ENCODE measurements at places on chromosomes 1 and 21.

DNA sequence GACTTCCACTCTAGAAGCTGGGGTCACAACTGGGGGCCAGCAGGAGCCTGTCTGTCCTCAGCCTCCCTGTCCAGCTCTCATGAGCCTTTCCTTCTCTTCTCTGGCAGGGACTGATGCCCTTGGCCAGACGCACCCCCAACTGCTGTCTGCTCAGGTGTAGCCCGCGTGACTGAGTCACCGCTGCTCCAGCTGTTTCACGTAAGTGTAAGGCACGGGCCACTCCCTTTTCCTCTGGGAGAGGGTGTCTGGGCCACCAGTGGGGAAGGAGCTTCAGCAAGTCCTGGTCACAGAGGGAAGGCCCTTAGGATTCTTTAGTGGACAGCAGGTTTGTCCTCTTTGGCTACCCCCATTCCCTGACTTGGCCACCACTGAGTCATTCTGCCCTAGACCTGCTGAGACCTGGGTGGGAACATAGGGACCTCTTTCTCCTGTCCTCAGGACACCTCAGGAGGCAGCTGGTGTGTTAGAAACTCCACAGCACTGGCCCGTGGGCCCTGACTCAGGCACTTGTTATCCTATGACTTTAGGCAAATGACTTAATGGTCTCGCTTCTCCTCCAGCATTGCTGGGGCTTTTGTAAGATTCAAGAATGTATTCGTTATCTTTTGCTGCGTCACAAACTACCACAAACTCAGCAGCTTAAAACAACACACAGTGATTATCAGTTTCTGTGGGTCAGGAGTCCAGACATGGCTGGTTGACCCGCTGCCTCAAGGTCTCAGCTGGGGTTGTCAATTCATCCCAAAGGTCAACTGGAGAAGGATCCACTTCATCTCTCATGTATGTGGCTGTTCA, 64.8 kb downstream of the FAM163A start:
- no peak for DNase-seq

GRCh38 chr1:21857840-21858670, 46.0 kb downstream of the LDLRAD2 start:
- no peak for DNase-seq

DNA sequence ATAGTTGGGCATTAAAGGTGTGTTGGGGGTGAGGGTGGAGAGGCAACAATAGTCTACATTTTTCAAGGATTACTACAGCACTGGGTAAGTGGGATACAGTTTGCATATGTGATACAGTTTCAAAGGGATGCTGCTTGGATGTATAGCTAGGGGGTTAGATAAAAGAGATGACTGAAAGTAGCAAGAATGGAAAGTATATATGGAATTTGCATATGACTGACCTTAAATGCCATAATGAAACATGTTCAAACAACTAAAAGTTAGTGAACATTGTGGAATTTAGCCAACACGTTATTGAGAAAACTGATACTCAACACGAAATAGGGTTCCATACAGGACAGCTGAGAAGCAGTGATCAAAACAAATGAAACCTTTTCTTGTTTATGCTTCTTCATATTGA, 124.8 kb upstream of the CHRM3 start:
- DNase-seq, result no peak

GRCh38 chr21:34536311-34536710, 24.3 kb upstream of the KCNE1 start:
- no peak for DNase-seq

- no peak for DNase-seq
Observed at GRCh38 chr1:3217181-3217641, 148.2 kb downstream of the PRDM16 start.

GRCh38 chr1:47678464-47678980, 240.7 kb downstream of the FOXD2 start:
- no peak for DNase-seq

Measured in CD4-positive, alpha-beta T cell treated with Interleukin-15 for 4 hours (primary cell).